ENCODE measurements at places on chromosomes 4 and X. TPM values are rescaled to one million over a fixed set of nuclear protein-coding genes. Genes with fewer than 3 reads are reported as not detected.

DNA sequence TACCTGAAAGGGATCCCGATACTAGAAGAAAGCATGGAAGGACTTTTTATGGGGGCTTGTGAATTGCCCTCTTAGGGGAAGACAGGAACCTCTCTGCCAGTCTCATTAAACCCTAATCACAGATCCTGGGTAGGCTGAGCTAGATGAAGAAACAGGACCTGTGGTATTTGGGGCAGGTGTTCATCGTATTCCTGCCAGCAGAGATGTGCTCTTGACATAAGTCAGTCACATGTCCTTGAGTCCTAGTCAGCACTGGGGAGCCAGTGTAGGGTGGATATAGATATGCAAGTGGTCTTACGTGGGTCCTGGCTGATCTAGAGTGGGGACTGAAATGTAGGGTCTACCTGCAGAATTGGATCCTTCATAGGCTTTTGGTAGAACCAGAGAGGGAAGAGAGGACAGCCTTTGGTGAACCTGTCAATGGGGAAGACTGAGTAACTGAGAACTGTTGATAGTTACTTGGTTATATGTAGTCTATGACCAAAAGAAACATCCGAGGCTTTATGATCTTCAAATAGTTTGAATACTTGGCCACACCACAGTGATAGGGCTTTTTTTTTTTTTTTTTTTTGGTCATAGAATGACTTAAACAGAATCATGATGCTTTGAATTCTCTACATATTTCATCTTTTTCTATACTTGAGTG lies 63.5 kb upstream of the WDR1 start:
- H3K27ac ChIP-seq: no peak overlapping the region
- H3K4me1 ChIP-seq: no peaks in the 10 kb centered on the region
- no peak for DNase-seq
- H3K36me3 ChIP-seq: no peaks in the 10 kb centered on the region
- no peaks in the 10 kb centered on the region for H3K27me3 ChIP-seq
- no peak overlapping the region for H3K4me3 ChIP-seq

- peak overlapping the region; percentile 89 for H3K27ac ChIP-seq
- peaks cover 5% of the 10 kb centered on the region for H3K36me3 ChIP-seq
- DNase-seq: no peak
- peak overlapping the region; percentile 24 for H3K4me3 ChIP-seq
- no peaks in the 10 kb centered on the region for H3K27me3 ChIP-seq
Observed at GRCh38 chr4:73411731-73412414, 7.8 kb downstream of the ALB start.

- peak overlapping the region; percentile 90 for H3K27ac ChIP-seq
- no peaks in the 10 kb centered on the region for H3K27me3 ChIP-seq
- H3K4me3 ChIP-seq: peak overlapping the region; percentile 90
- peaks cover 34% of the 10 kb centered on the region for H3K36me3 ChIP-seq
Observed at GRCh38 chr4:123399627-123400358, 3.2 kb downstream of the SPRY1 start.

GRCh38 chrX:153944140-153944799 lies at the start of gene RENBP:
TSS of gene RENBP (minus strand) at chrX:153944643. CDS start at chrX:153944610, 33 bp downstream.
- H3K27me3 ChIP-seq: no peaks in the 10 kb centered on the region
- no peak within 1 kb of the TSS for H3K4me3 ChIP-seq
- peaks cover 59% of the 10 kb centered on the region for H3K4me1 ChIP-seq

DNA sequence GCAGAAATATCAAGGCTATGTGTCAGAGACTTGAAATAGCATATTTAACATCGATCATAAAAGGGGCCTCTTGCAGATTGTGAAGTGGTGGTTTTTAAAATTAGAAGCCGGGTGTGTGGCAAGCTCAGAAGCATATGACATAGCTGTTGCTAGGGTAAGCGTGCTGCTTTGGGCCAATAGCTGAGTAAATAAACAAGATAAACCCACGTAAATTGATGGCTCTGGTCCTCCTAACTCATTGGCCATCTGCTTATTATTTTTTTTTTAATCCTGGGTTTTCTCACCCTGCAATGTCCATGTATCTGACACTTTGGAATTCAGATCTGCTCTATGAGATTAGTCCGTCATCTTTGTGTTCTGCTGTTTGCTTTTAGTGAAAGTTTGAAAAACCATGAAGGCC lies 32.6 kb upstream of the STOX2 start:
- H3K4me1 ChIP-seq: no peaks in the 10 kb centered on the region
- no peak overlapping the region for H3K27ac ChIP-seq
- peaks cover 17% of the 10 kb centered on the region for H3K27me3 ChIP-seq
- no peak overlapping the region for H3K4me3 ChIP-seq

DNA sequence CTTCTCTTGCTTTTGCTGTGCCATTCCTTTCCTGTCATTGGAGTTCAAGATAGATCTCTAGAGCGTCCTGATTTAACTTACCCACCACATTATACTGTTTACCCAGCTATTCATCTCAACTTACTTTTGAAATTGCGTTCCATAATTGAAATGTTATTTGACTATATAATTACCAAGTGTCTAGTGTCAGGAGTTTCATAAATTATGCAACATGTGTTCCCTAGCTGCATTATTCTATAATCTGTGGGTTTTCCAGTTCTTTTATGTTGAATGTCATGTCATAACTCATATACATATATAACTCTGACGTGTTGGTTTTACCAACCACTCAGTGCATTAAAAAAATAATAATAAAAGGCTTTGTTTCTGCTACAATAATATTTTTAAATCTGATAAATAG lies 285.9 kb upstream of the ARSJ start:
- no peaks in the 10 kb centered on the region for H3K27me3 ChIP-seq
- H3K27ac ChIP-seq: no peak overlapping the region
- H3K36me3 ChIP-seq: no peaks in the 10 kb centered on the region
- peaks cover 9% of the 10 kb centered on the region for H3K4me1 ChIP-seq

GRCh38 chr4:41940834-41941233 lies 5.6 kb downstream of the TMEM33 start:
- no peaks in the 10 kb centered on the region for H3K27me3 ChIP-seq
- peaks cover 2% of the 10 kb centered on the region for H3K36me3 ChIP-seq
- DNase-seq: no peak
- no peak overlapping the region for H3K27ac ChIP-seq

- H3K4me1 ChIP-seq: peaks cover 21% of the 10 kb centered on the region
- H3K27ac ChIP-seq: no peak overlapping the region
Observed at GRCh38 chr4:56310401-56311125, 76.7 kb downstream of the AASDH start.

DNA sequence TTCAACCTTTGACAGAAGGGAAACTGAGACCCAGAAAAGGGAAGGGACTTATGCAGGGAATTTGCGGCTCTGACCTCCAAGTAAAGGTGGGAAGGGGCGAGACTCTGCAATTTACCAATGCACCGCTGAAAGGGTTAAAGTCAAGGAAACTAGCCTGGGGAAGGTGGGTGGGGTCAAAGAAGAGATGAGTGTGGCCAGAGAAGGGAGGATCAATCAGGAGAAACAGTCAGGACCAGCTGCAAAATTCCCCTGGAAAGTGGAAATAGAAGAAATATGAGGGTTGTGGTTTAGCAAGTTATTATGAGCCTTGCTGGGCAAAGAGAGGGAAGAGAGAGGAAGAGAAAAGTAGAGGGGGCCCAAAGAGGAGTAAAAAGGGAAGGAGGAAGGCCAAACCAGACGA lies 30.5 kb downstream of the STARD8 start:
- H3K4me1 ChIP-seq: no peaks in the 10 kb centered on the region
- no peak overlapping the region for H3K27ac ChIP-seq
- H3K36me3 ChIP-seq: no peaks in the 10 kb centered on the region
- H3K4me3 ChIP-seq: no peak overlapping the region
- no peaks in the 10 kb centered on the region for H3K27me3 ChIP-seq
- DNase-seq: no peak

GRCh38 chr4:31415629-31416028 lies 695.5 kb downstream of the PCDH7 start:
- H3K4me3 ChIP-seq: no peak overlapping the region
- H3K4me1 ChIP-seq: peaks cover 9% of the 10 kb centered on the region
- no peaks in the 10 kb centered on the region for H3K36me3 ChIP-seq

- H3K27ac ChIP-seq: no peak overlapping the region
- DNase-seq: no peak
- H3K4me1 ChIP-seq: peaks cover 21% of the 10 kb centered on the region
- no peaks in the 10 kb centered on the region for H3K27me3 ChIP-seq
- H3K4me3 ChIP-seq: no peak overlapping the region
Observed at GRCh38 chrX:39736216-39737211, 361.2 kb downstream of the BCOR start.

- H3K27ac ChIP-seq: no peak overlapping the region
- H3K27me3 ChIP-seq: no peaks in the 10 kb centered on the region
- H3K4me3 ChIP-seq: no peak overlapping the region
Observed at GRCh38 chr4:56937262-56937661, 29.6 kb downstream of the REST start.

GRCh38 chr4:52312722-52313121 lies 261.6 kb downstream of the SPATA18 start:
- no peaks in the 10 kb centered on the region for H3K4me1 ChIP-seq
- no peaks in the 10 kb centered on the region for H3K36me3 ChIP-seq
- H3K27me3 ChIP-seq: no peaks in the 10 kb centered on the region
- H3K4me3 ChIP-seq: no peak overlapping the region

- no peak overlapping the region for H3K27ac ChIP-seq
- no peaks in the 10 kb centered on the region for H3K27me3 ChIP-seq
- DNase-seq: no peak
- peaks cover 19% of the 10 kb centered on the region for H3K4me1 ChIP-seq
- H3K4me3 ChIP-seq: no peak overlapping the region
- H3K36me3 ChIP-seq: no peaks in the 10 kb centered on the region
Observed at GRCh38 chr4:123363729-123364128, 32.9 kb upstream of the SPRY1 start.

DNA sequence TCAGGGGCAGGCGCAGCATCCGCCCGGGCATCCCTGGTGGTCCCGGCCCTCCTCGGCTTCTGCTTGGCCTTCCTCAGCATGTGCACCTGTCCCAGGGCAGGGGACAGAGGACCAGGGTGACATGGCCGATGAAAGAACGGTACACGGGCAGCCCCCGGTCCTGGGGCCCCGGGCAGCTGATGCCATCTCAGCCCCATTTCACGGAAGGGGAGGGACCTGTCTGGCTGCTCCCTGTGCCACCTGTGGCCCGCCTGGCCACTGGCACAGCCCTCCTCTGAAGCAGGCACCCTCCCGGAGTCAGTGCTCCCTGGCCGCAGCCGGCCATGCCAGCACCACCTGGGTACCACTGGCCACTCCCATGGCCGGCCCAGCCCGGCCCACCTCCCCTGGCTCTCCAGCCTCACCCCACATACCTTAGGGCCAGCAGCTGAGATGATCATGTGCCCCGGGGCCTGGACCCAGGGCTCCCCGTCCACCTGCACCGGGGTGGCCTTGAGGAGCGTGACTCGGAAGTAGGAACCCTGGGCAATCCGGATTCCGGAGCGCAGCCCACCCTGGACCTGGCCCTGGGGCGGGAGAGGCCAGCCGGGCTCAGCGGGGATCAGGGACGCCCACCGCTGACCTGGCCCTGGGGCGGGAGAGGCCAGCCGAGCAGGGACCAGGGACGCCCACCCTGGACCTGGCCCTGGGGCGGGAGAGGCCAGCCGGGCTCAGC lies 12.6 kb downstream of the DGKQ start:
- H3K27me3 ChIP-seq: no peaks in the 10 kb centered on the region
- H3K4me3 ChIP-seq: no peak overlapping the region
- no peaks in the 10 kb centered on the region for H3K4me1 ChIP-seq
- no peaks in the 10 kb centered on the region for H3K36me3 ChIP-seq
- DNase-seq: no peak
- no peak overlapping the region for H3K27ac ChIP-seq

- no peak overlapping the region for H3K27ac ChIP-seq
- no peaks in the 10 kb centered on the region for H3K27me3 ChIP-seq
- no peak for DNase-seq
- H3K36me3 ChIP-seq: no peaks in the 10 kb centered on the region
Observed at GRCh38 chr4:19819737-19820136, 432.0 kb upstream of the SLIT2 start.

GRCh38 chrX:23819385-23820234 lies 36.6 kb downstream of the SAT1 start:
- no peak overlapping the region for H3K27ac ChIP-seq
- H3K27me3 ChIP-seq: no peaks in the 10 kb centered on the region
- H3K4me1 ChIP-seq: peaks cover 35% of the 10 kb centered on the region
- no peak overlapping the region for H3K4me3 ChIP-seq

DNA sequence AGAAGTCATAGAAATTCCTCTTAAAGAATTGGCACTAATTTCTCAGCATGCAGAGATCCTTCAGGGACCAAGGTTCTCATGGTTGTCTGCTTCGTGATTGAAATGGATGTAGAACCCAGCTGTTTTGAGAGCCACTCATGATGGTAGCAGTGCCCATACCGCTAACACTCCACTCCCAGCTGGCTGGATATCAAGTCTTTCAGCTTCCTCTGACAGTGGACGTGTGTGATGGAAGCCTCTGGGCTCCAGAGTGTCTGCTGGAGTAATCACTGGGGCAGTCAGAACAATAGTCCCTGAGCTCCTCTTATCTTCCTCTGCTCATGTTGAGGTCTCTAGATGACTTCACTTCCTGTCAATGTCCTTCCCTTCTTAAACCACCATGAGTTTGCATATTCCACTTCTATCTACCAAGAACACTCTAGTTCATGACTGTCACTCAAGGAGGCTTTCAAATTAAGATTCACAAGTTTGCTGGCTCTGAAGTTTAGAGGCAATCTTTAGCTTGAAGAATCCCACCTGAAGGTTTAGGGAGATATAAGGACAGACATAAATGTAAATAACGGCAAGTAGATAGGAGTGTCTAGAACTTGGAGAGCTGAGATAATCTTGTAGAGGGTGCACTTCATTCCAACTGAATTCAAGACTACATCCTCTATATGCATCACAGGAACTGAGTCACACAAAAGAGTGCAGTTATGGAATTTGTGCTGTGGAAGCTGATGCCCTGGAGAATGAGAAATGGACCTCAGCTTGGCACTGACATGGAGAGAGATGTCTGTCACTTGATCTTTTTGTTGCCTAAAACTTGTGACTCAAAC lies 64.5 kb upstream of the WDR1 start:
- DNase-seq: no peak
- H3K4me3 ChIP-seq: no peak overlapping the region
- H3K4me1 ChIP-seq: no peaks in the 10 kb centered on the region
- no peaks in the 10 kb centered on the region for H3K27me3 ChIP-seq
- no peaks in the 10 kb centered on the region for H3K36me3 ChIP-seq
- no peak overlapping the region for H3K27ac ChIP-seq

- H3K36me3 ChIP-seq: no peaks in the 10 kb centered on the region
- no peak overlapping the region for H3K27ac ChIP-seq
- no peaks in the 10 kb centered on the region for H3K4me1 ChIP-seq
- H3K27me3 ChIP-seq: no peaks in the 10 kb centered on the region
Observed at GRCh38 chr4:93730760-93731159, 97.8 kb upstream of the ATOH1 start.

GRCh38 chr4:68249434-68249833 lies 3.9 kb upstream of the TMPRSS11B start:
- H3K36me3 ChIP-seq: no peaks in the 10 kb centered on the region
- no peaks in the 10 kb centered on the region for H3K4me1 ChIP-seq
- H3K27me3 ChIP-seq: no peaks in the 10 kb centered on the region
- DNase-seq: no peak
- no peak overlapping the region for H3K4me3 ChIP-seq
- no peak overlapping the region for H3K27ac ChIP-seq

PRDM5 gene
- total RNA-seq: not detected

CCKAR gene
- total RNA-seq: not detected

GC gene
- 0.35 TPM for total RNA-seq

PLP1 gene
- 0.27 TPM for total RNA-seq

NEUROG2 gene
- total RNA-seq: not detected

C4orf50 gene
- total RNA-seq: not detected

KCND1 gene
- total RNA-seq: not detected

EXOC1L gene
- not detected for total RNA-seq

NR0B1 gene
- not detected for total RNA-seq
